Left lung (tissue), 14 donors: ENCODE measurements at places on chromosomes 2 and 18. TPM values are rescaled to one million over a fixed set of nuclear protein-coding genes. Genes with fewer than 3 reads are reported as not detected.

The GPAT2 gene
- 6.1 TPM for polyA plus RNA-seq

DNA sequence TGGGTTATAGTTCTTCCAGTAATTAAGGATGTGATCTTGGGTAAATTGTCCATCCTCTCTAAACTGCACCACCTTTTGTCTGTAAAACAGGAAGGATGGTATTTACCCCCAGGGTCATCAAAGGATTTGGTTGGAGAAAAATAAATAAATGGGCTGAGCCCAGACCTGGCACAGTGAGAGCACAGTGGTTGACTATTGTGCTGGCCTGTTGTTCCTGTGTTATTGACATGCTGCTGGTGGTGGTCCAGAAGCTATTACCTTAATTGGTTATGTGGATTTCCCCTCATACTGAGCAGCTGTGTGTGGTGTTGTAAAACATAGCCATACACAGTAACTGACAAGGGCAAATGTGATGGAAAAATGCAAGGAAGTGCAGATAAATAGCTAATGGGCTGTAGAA, 746 bp upstream of the IL37 start:
- peaks cover 4% of the 10 kb centered on the region for H3K4me1 ChIP-seq
- H3K27ac ChIP-seq: no peak overlapping the region
- H3K36me3 ChIP-seq: no peaks in the 10 kb centered on the region
- no peaks in the 10 kb centered on the region for H3K27me3 ChIP-seq
- no peak overlapping the region for H3K4me3 ChIP-seq

GRCh38 chr2:197614532-197614931, 60.9 kb downstream of the RFTN2 start:
- peak overlapping the region; percentile 15 for H3K27ac ChIP-seq
- H3K4me3 ChIP-seq: no peak overlapping the region
- H3K27me3 ChIP-seq: no peaks in the 10 kb centered on the region
- DNase-seq: peak; percentile 28
- peaks cover 6% of the 10 kb centered on the region for H3K4me1 ChIP-seq

- DNase-seq: no peak
- H3K4me3 ChIP-seq: no peak overlapping the region
- no peaks in the 10 kb centered on the region for H3K27me3 ChIP-seq
- peaks cover 18% of the 10 kb centered on the region for H3K4me1 ChIP-seq
These were observed 66.1 kb upstream of the ATG16L1 start for GRCh38 chr2:233185330-233185729.

GRCh38 chr2:26685989-26686839, 6.3 kb upstream of the KCNK3 start:
- no peaks in the 10 kb centered on the region for H3K4me1 ChIP-seq
- H3K27me3 ChIP-seq: peaks cover 31% of the 10 kb centered on the region
- H3K4me3 ChIP-seq: no peak overlapping the region
- no peaks in the 10 kb centered on the region for H3K36me3 ChIP-seq

- no peak for DNase-seq
- no peaks in the 10 kb centered on the region for H3K4me1 ChIP-seq
- no peak overlapping the region for H3K4me3 ChIP-seq
These were observed 49.4 kb downstream of the CCDC102B start for GRCh38 chr18:68847219-68847837.

GRCh38 chr2:81078102-81078501, 773.5 kb upstream of the LRRTM1 start:
- no peaks in the 10 kb centered on the region for H3K4me1 ChIP-seq
- no peak overlapping the region for H3K4me3 ChIP-seq
- no peaks in the 10 kb centered on the region for H3K27me3 ChIP-seq
- no peak overlapping the region for H3K27ac ChIP-seq
- DNase-seq: no peak

- H3K4me3 ChIP-seq: no peak overlapping the region
- DNase-seq: no peak
- H3K4me1 ChIP-seq: no peaks in the 10 kb centered on the region
- H3K27me3 ChIP-seq: no peaks in the 10 kb centered on the region
These were observed 135.5 kb downstream of the UXS1 start for GRCh38 chr2:106058469-106059137.

DNA sequence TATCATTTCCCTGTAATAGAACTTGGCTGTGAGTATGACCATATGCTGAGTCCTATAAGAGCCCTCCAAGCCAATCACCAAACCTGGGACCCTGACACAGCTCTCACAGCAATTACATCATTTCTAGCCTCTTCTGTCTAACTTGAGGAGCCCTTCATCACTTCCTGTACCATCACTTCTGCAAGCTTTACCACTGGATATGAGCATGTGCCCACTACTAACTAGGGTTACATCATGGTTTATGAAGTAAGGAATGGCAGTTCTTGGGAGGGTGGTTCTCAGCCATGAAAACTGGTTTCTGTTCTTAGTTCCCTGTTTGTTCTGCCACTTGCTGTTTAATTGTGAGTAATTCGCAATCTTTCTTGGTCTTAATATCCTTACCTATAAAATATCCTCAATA, 31.0 kb upstream of the EPB41L3 start:
- no peak overlapping the region for H3K4me3 ChIP-seq
- H3K36me3 ChIP-seq: no peaks in the 10 kb centered on the region
- no peaks in the 10 kb centered on the region for H3K27me3 ChIP-seq
- H3K4me1 ChIP-seq: peaks cover 10% of the 10 kb centered on the region
- no peak for DNase-seq

DNA sequence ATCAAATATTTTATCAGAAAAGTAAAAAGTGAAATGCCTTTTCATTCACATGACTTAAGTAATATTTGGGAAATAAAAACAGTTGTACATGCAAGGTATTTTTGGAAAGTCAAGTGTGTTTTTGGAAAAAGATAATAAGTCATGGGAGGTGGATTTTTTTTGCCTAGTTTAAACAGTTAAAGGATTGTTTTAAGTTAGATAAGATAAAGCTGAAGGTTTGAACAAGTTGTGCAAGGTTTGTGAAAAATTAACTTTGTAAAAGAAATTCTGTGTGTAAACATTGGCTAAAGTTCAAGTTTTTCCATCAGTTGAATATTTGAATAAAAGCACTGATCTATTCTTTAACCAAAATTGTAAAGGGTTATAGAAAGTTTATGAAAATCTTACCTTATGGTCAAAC, 207.9 kb upstream of the RGPD4 start:
- H3K4me1 ChIP-seq: no peaks in the 10 kb centered on the region
- DNase-seq: no peak
- H3K4me3 ChIP-seq: no peak overlapping the region
- H3K27me3 ChIP-seq: no peaks in the 10 kb centered on the region
- no peak overlapping the region for H3K27ac ChIP-seq

GRCh38 chr2:3602553-3603339, 7.8 kb downstream of the COLEC11 start:
- H3K27me3 ChIP-seq: no peaks in the 10 kb centered on the region
- no peak for DNase-seq
- no peak overlapping the region for H3K4me3 ChIP-seq
- no peaks in the 10 kb centered on the region for H3K36me3 ChIP-seq

GRCh38 chr2:142033393-142033792, 97.4 kb downstream of the LRP1B start:
- H3K4me3 ChIP-seq: no peak overlapping the region
- DNase-seq: no peak
- H3K36me3 ChIP-seq: no peaks in the 10 kb centered on the region
- H3K27ac ChIP-seq: no peak overlapping the region

The CD226 gene
- 2.2 TPM for polyA plus RNA-seq

- H3K4me1 ChIP-seq: no peaks in the 10 kb centered on the region
- H3K27ac ChIP-seq: no peak overlapping the region
These were observed 53.2 kb downstream of the NYAP2 start for GRCh38 chr2:225452677-225453076.

DNA sequence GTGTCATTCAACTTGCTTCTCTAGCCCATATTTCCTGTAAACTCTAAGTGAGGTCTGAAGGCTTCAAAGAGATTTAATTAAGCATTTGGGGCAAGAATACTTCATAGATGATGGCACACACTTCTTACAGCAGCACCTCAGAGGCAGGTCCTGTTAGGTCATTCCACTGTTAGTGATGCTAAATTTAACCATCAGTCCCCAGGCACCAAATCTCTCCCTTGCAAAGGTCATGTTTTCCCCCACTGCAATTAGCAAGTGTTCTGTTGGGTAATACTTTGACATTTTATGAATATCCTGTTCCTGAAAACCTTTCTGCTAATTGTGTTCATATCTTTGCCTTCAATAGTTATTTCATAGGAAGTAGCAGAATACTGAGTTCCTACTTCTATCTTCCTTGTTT, 117.0 kb downstream of the STK39 start:
- H3K4me3 ChIP-seq: no peak overlapping the region
- peaks cover 12% of the 10 kb centered on the region for H3K36me3 ChIP-seq
- H3K4me1 ChIP-seq: no peaks in the 10 kb centered on the region
- no peaks in the 10 kb centered on the region for H3K27me3 ChIP-seq
- no peak for DNase-seq

DNA sequence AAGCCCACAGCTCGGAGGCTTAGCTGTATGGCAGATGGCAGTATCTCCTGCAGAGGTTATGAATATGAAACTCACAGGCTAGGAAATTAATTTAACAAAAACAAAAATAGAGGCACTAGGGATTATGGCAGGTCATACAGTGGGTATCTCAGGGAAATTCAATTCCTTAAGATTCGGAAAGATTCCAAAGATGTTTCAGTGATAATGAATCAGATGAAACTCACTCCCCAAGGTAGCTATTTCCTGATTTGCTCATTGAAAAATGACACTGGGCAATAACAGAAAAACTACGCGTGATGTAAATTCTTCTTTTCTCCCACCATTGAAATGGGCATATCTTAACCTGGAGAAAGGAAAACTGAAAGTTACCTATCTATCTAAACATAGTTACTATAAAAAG, 414.1 kb downstream of the STK39 start:
- DNase-seq: no peak
- no peaks in the 10 kb centered on the region for H3K36me3 ChIP-seq
- H3K27me3 ChIP-seq: no peaks in the 10 kb centered on the region
- no peaks in the 10 kb centered on the region for H3K4me1 ChIP-seq

The NLRC4 gene
- polyA plus RNA-seq: 1.1 TPM

GRCh38 chr2:120779781-120780283, 44.2 kb downstream of the GLI2 start:
- H3K27ac ChIP-seq: no peak overlapping the region
- H3K4me1 ChIP-seq: peaks cover 5% of the 10 kb centered on the region
- DNase-seq: peak; percentile 61
- H3K4me3 ChIP-seq: no peak overlapping the region
- H3K27me3 ChIP-seq: no peaks in the 10 kb centered on the region

GRCh38 chr2:170813611-170814532, 2.8 kb upstream of the GAD1 start:
- DNase-seq: peak; percentile 65
- peaks cover 16% of the 10 kb centered on the region for H3K4me1 ChIP-seq

GRCh38 chr2:41736105-41736567, 311.7 kb upstream of the PKDCC start:
- H3K36me3 ChIP-seq: no peaks in the 10 kb centered on the region
- no peaks in the 10 kb centered on the region for H3K27me3 ChIP-seq
- no peak overlapping the region for H3K4me3 ChIP-seq

DNA sequence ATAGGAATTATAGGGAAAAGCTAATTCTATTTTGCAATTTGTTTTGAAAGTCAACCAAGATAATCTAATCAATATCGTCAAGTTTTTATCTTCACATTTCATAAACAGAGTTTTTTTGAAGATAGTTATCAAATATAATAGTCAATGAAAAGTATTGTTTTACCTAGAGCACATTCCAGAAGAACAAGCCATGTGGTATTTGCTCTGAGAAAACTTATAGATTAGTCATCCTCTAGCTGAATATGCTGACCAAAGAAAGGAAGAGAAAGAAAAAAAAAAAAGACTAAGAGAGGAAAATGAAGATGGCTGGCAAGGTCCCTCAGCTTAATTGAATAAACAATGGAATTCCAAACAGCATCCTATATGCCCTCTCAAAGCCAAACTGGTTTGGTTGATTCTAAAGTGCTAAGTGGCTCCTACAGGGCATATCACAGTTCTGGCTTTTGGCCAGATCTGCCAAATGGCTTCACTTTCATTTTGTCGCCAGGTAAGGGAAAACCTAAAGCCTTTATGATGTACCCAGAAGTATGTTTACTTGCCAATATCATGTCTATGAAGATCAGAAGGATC, 132.6 kb downstream of the VWC2L start:
- no peak overlapping the region for H3K4me3 ChIP-seq
- no peak overlapping the region for H3K27ac ChIP-seq
- H3K27me3 ChIP-seq: no peaks in the 10 kb centered on the region
- DNase-seq: no peak

DNA sequence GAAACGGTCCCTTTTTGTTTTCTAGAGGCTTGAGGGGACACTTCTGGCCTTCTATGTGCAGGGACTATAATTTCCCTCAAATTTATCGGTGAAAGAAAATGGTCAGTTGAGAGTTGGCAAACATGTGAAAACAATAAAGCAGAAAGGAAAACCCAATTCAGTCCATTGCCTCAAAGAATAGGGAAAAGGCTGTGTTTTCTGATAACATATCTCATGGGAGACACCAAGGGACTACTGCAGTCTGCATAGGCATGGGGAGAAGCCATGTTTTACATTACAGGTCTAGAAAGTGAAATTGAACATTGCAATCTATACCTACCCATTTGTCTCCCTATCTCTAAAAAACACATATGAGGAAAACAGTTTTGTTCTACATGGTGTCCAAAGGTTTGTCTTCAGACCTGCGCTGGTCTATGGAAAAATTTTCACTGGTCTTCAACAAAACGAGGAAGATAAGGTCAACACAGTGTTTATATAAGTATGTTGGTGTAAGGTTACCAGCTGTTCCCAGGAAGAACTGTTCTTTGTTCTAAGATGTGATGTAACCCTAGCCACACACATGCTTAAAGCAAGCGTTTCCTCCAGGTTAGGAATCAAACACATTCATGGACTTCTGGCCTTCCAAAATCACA, 179.7 kb downstream of the MREG start:
- DNase-seq: no peak
- H3K36me3 ChIP-seq: no peaks in the 10 kb centered on the region
- no peak overlapping the region for H3K27ac ChIP-seq
- H3K4me1 ChIP-seq: peaks cover 10% of the 10 kb centered on the region

- DNase-seq: no peak
- H3K36me3 ChIP-seq: no peaks in the 10 kb centered on the region
- no peak overlapping the region for H3K4me3 ChIP-seq
- H3K27ac ChIP-seq: no peak overlapping the region
- H3K4me1 ChIP-seq: peaks cover 4% of the 10 kb centered on the region
- H3K27me3 ChIP-seq: no peaks in the 10 kb centered on the region
These were observed 476.8 kb upstream of the TNP1 start for GRCh38 chr2:217336694-217337093.

The INHBB gene
- polyA plus RNA-seq: 0.34 TPM

The USP14 gene
- polyA plus RNA-seq: 48.4 TPM

- no peak overlapping the region for H3K4me3 ChIP-seq
These were observed 3.9 kb upstream of the WDSUB1 start for GRCh38 chr2:159290289-159290907.

- peak overlapping the region; percentile 75 for H3K4me3 ChIP-seq
- peaks cover 50% of the 10 kb centered on the region for H3K4me1 ChIP-seq
- H3K27me3 ChIP-seq: peaks cover 17% of the 10 kb centered on the region
- no peak for DNase-seq
- H3K27ac ChIP-seq: peak overlapping the region; percentile 99
- peaks cover 9% of the 10 kb centered on the region for H3K36me3 ChIP-seq
These were observed 891 bp upstream of the NR4A2 start for GRCh38 chr2:156333274-156333950.

The CDH20 gene
- polyA plus RNA-seq: 0.26 TPM
